AG08395 (cell line): ENCODE measurements at places on chromosomes 2 and 18.

GRCh38 chr2:27170581-27171337, 22.0 kb downstream of the TCF23 start:
- DNase-seq, result no peak

- DNase-seq, result peak; percentile 14
Observed at GRCh38 chr2:204722207-204722606, 176.9 kb downstream of the PARD3B start.

- DNase-seq, result peak; percentile 74
Observed at GRCh38 chr2:206642075-206643025, at the start of gene FAM237A. FAM237A (plus strand) TSS chr2:206642487; CDS start chr2:206644237, 1,750 bp downstream.

GRCh38 chr2:213087040-213087439, 64.4 kb downstream of the IKZF2 start:
- no peak for DNase-seq

DNA sequence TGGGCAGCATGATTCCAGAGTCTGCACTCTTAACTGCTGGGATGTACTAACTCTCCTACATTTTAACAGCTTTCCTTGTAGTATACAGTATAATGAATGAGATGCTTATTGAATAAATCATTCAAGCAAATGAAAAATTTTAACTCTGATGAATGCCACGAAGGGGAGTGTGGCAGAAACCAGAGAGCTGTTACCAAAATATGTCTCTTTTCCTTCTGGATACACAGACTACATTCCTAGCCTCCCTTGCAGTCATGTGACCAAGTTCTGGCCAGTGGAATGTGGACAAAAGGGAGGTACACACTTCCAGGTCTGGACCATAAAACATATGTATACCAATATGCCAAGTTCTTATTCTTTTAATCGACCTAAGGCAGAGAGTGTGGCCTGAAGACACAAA, 1.7 kb upstream of the EML4 start:
- no peak for DNase-seq

GRCh38 chr18:50454387-50454988, 79.6 kb downstream of the SKA1 start:
- no peak for DNase-seq

- DNase-seq, result no peak
Observed at GRCh38 chr18:58714821-58715220, 43.6 kb downstream of the MALT1 start.

DNA sequence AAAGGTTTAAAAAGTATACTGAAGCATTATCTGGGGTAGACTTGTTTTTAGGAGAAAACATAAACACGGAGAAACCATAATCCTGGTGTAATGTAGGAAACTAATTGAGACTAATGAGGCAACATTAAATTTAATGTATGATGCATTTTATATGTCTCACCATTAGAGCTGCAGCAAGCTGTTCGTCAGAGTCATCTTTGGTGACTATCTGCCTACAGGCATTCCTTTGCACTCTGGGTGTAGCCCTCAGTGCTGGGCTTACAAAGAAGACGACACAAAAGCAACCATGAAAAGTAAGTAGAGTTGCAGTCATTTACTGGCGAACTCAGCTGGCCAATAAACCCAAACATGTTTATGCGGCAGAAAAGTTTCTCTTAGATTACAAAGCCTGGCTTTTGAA, 415.3 kb upstream of the ZEB2 start:
- no peak for DNase-seq

DNA sequence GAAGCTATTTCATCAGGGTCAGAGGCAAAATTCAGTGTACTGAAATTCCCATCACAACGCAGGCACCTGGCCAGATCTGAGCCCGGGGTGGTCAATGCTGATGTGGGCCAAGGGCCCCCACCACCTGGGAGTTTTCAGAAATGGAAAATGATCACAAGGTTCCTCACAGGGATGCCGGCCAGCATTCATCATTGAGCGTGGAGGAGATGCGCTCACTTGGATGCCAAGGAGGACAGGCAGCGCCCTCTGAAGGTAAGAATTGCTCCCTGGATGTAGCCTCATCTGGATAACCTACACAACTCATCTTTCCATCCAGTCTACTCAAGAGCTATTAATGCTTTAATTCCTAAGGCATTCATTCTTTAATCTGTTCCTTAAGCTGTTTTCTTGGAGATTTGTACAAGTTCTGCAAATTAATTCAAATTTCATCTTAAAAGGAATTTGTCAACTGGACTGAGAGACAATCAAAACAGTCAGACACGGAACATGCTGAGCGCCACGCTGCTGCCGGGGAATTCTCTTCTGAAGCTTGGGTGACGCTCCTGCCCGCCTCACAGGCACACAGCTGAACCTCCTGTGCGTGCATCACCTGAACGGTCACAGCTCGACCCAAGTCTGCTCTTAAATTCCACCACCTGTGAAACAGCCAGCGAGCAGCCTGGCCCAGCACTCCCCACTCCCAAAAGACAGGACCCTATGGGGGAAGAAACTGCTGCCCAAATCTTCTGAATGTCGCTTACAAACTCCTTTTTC, 206.7 kb downstream of the HDAC4 start:
- DNase-seq, result no peak

DNA sequence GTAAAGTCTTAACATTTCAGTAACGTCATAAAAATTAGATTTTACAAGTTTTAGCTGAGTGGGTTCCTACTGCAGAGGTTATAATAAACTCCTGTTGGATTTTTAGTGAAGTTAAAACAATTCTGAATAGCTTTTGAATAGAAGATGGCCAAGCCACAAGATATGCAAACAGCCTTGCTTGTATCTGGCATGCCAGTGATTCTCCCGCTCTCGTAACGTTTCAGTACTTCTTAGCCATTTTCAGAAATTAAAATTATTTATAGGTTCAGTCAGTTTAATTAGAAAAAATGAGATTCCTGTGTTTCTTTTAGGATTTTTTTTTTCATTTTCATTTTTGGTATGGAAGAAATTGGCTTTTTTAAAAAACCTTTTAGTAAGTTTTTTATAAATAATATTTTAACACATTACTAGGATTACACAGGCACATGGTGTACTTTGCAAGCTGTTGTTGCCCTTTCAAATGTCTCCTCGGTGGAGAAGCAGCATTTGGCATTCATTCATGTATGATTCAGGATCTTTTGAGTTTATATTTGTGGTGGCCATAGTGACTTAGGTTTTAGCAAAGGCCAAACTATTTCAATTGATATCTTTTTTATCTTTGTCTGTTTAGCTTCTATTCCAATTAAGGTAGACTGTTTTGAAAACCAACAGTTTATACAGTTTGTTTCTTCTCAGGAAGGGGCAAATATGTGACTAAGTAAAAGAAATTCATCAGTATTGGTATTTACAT, 30.6 kb upstream of the RND3 start:
- peak; percentile 66 for DNase-seq

DNA sequence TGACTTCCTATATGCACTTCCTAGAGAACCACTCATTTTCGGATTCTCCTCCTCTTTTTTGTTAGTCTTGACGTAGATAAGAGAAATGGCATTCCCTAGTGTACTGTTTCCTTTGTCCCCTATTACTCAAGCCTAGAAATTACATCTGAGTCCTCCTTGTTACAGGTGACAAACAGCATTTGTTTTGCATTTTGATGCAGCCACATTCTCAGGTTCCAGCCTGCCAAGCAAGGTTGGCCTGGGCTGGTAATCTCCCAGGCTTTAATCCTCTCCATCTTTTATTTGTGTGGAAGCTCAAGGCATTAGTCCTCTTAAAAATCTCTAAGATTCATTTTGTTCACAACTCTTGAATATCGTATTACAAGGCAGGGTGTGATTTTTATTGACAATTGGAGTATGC, 318.0 kb upstream of the NRP2 start:
- DNase-seq, result no peak

GRCh38 chr2:203551778-203552177, 16.7 kb upstream of the RAPH1 start:
- no peak for DNase-seq

DNA sequence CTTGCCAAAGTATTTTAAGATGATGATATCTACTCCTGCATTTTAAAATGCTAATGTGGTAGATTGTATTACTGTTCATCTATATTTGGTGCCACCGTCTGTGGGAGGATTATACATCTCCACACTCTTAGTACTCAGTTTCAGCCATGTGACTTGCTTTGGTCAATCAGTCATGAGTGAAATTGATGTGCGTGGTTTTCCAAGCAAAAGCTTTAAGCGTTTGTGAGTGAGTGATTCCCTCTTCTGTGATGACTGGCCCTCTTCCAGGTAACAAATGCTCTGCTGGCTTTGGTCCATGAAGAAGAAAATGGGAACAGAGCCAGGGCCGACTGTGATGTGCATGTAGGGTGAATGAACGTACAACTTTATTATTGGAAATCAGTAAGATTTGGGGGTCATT, 330.4 kb downstream of the LPIN1 start:
- no peak for DNase-seq

DNA sequence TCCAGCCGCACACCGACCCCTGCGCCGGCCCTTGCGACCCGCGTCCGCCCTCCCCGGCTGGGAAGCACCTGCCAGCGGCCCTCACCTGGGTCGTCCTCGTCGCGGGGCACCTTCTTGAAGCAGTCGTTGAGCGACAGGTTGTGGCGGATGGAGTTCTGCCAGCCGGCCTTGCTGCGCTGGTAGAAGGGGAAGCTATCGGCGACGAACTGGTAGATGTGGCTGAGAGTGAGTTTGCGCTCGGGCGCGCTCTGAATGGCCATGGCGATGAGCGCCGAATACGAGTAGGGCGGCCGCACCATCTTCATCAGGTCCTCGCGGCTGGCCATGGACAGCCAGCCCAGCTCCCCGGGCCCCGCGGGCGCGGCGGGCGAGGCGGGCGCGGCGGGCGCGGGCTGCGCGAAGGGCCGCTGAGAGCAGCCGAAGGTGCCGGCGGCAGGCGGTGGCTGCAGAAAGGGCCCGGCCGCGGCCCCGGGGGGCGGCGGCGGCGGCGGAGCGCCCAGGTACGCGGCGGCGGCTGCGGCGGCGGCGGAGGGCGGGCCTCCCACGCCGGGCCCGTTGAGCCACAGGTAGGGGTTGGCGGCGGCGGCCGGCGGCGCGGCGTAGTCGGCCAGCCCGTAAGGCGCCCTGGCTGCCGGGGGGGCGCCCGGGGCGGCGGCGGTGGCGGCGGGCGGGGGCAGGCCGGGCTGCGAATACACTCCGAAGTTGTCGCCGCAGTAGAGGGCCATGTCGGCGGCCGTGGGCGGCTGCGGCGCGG, 505 bp downstream of the FOXI3 start:
- no peak for DNase-seq

- no peak for DNase-seq
Observed at GRCh38 chr2:49044350-49045079, 109.8 kb downstream of the FSHR start.

- no peak for DNase-seq
Observed at GRCh38 chr18:47422524-47422923, 171.1 kb upstream of the SKOR2 start.

- DNase-seq, result no peak
Observed at GRCh38 chr18:79718126-79718525, 38.5 kb downstream of the CTDP1 start.

DNA sequence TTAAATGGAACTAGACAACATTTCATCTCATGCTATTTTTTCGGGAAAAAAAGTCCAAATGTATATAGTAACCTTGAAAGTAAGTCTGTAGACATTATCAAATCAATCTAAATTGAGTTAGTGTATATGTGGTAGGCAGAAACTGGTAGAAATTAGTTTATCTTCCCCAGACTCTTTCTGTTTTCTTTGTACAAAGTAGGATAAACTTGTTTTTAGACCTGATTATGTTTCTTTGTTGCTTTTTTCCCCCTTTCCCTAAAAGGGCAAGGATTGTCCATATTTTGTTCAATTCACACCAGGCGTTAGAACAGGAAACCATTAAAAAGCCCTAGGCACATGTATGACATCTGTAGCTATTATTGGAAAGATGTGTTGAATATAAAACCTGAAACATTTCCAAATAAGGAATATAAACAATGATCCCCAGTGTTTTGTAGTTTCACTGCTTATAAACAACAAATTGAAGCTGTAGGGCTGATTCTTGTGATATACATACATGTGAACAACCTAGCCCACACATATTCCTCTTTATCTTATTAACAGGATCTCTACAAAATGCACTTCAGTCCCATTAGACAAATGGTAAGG, 528.3 kb downstream of the PARD3B start:
- no peak for DNase-seq

GRCh38 chr2:71596011-71596410, 142.7 kb downstream of the DYSF start:
- DNase-seq, result no peak

DNA sequence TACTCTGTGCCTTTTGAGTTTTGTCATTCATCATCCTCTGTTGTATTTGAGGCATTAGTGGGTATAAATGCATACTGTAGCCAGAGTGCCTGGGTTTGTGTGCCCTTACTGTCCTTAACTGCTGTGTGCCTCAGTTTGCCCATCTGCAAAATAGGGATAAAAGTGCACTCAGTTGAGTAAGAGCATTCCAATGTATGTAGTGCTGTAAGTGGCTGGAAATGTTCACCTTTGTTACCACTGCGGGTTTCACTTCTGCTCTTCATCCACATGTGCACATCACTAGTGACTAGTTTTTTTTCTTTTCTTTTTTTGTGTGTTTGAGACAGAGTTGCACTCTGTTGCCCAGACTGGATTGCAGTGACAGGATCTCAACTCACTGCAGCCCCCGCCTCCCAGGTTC, 39.9 kb downstream of the PLEKHB2 start:
- DNase-seq, result no peak

GRCh38 chr18:75305984-75306383, 95.4 kb downstream of the TSHZ1 start:
- DNase-seq, result no peak

- DNase-seq, result no peak
Observed at GRCh38 chr18:78770139-78770822, 209.3 kb upstream of the SALL3 start.

GRCh38 chr2:188869550-188869949, 104.6 kb upstream of the COL3A1 start:
- DNase-seq, result peak; percentile 42

DNA sequence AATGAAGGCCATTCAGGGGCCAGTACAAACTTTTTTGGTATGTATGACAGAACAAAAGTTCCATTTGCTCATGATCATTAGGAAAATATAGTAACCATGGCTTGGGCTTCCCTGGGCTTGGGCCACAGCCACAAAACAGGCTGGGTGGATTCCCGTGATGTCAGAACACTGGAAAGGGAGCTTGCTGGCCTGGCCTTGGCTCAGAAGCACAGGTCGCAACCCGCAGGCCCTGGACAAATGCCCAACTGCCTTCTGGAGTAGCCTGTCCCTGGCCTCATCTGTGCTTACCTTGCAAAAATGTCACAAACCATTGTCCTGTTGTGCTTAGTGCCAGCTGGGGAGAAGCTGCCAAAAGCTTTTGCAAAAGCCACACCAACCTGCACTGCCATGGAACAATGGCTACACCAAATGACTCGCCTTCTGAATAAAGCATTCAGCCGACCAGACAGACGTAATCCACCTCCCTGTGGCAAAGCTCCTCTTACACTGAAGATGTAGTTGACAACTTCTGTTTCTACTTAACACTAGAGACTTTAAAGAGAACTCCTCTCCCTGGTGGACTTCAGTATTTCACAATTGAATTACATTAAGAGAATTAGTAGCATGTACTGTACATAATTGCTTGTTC, 125.5 kb downstream of the ANKRD44 start:
- DNase-seq, result no peak
